ENCODE measurements at places on chromosomes 1 and 21. TPM values are rescaled to one million over a fixed set of nuclear protein-coding genes. Genes with fewer than 3 reads are reported as not detected.

Gene IFNLR1
- 4.3 TPM for total RNA-seq

Gene USP21
- 35.7 TPM for total RNA-seq

Gene DENND1B
- 8.9 TPM for total RNA-seq

Gene KLHL17
- total RNA-seq, result 20.2 TPM

Gene FAM72A
- 56.0 TPM for total RNA-seq

DNA sequence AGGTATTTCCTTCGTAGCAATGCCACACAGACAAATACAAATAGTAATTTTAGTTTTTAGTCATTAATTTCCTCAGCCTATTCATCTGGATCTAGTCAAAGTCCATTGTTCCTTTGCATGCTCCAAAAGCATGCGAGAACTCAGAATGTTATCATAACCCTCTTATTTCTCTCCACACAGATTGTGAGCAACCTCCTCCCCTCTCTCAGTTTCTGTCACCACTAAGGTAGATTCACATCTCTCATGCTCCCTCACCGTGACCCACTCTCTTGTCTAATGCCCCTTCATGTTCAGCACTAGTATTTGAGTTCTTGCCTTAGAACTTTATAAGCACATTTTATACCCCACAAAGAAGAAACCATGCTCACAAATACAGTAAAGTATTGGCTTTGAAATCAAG, 582.4 kb downstream of the PLA2G4A start:
- DNase-seq, result no peak

DNA sequence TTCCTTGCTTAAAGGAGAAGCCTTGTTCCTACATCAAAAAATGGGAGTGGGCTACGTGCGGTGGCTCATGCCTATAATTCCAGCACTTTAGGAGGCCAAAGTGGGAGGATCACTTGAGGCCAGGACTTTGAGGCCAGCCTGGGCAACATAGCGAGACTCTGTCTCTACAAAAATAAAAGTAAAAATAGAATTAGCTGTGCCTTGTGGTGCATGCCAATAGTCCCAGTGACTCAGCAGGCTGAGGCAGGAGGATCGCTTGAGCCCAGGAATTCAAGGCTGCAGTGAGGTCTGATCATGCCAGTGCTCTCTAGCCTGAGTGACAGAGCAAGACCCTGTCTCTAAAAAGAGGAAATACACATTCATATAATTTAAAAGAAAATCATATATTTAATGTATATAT, 127.1 kb downstream of the C1orf21 start:
- DNase-seq, result no peak

DNA sequence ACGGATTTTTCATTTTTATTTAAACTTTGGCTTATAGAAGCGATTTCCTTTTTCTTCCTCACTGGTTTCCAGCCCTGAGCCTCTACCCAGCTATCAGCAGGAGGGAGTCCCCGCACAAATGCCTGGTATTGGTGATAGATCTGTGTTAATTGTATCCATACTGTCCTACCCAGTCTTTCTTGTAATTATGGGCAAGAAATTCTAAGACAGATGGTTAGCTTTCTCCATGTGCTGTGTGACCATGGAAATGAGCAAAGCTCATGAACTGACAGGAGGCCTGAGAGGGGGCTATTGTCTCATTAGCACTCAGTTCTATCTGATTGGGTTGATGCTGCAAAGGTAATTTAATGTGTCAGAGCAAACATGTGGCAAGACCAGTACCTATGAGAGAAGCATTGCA, 108.1 kb upstream of the IVNS1ABP start:
- DNase-seq, result no peak

DNA sequence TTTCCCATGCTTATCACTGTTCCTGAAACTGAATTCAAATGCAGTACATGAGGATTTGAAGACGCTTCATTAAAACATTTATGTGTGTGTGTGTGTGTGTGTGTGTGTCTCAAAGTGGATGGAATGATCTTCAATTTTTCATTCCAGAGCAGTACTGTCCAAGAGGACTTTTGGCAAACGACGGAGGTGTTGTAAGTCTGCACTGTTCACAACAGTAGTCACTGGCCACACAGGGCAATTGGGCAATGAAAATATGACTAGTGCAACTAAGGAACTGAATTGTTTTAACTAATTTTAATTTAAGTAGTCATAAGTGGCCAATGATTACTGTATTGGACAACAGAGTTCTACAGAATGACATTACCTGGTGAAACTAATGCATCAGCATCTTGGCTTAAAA, 5.0 kb downstream of the TAF5L start:
- DNase-seq, result no peak

DNA sequence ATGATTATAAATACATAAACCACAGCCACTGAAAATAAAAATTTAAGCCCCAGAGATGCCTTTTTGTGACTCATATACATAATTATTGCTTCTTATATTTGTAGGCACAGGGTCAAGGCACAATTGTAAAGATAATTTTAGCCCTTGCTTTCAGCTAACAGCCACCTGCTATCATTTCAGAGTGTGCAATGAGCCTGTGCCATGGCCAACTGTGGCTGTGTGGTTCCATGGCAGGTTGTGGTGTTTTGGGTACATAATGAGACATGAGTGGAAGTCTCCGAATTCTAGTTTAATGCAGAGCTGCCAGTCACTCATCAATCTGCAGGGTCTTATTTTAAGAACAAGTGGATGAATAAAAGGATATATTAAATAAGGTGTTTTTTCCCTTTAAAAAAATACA, 346.9 kb upstream of the SNX7 start:
- DNase-seq, result no peak

- DNase-seq, result no peak
Measured at GRCh38 chr1:218297461-218297860, 12.4 kb downstream of the RRP15 start.

GRCh38 chr1:10253755-10254154, 43.4 kb downstream of the KIF1B start:
- DNase-seq, result no peak

- no peak for DNase-seq
Measured at GRCh38 chr1:175254190-175254589, 61.6 kb upstream of the KIAA0040 start.

DNA sequence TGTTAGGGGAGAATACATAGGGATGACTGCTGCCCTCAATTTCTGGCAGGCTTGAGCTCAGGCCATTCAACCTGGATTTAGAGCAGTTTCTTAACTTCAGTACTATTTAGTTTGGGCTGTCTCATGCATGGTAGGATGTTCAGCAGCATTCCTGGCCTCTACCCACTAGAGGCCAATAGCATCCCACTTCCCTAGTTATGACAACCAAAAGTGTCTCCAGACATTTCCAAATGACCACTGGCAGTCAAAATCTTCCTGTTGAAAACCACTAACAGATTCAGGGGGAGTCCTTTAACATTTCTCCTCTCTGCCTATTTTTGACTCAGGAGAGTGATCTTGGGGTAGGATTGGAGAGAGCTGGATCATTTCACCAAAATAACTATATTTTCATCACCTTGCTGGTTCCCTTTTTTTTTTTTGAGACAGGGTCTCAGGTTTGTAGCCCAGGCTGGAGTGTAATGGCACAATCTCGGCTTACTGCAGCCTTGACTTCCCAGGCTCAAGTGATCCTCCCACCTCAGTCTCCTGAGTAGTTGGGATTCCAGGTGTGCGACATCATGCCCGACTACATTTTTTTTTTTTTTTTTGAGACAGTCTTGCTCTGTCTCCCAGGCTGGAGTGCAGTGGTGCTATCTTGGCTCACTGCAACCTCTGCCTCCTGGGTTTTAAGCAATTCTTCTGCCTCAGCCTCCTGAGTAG, 8.7 kb downstream of the GNAT2 start:
- no peak for DNase-seq

Measured in activated naive CD4-positive, alpha-beta T cell treated with anti-CD3 and anti-CD28 coated beads for 36 hours (primary cell).